WTC11 (cell line): ENCODE measurements at places on chromosomes 13 and 19.

DNA sequence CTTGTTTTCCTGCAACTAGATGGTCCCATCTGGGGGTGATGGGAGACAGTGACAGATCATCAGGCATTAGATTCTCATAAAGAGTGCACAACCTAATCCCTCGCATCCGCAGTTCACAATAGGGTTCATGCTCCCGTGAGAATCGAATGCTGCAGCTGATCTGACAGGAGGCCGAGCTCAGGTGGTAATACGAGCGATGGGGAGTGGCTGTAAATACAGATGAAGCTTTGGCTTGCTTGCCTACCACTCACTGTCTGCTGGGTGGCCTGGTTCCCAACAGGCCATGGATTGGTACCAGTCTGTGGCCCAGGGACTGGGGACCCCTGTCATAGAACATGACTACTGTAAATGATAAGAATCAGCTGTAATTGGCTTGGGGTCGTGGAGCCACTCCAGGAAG is 28.0 kb downstream of the WDR88 start:
- DNase-seq = no peak

DNA sequence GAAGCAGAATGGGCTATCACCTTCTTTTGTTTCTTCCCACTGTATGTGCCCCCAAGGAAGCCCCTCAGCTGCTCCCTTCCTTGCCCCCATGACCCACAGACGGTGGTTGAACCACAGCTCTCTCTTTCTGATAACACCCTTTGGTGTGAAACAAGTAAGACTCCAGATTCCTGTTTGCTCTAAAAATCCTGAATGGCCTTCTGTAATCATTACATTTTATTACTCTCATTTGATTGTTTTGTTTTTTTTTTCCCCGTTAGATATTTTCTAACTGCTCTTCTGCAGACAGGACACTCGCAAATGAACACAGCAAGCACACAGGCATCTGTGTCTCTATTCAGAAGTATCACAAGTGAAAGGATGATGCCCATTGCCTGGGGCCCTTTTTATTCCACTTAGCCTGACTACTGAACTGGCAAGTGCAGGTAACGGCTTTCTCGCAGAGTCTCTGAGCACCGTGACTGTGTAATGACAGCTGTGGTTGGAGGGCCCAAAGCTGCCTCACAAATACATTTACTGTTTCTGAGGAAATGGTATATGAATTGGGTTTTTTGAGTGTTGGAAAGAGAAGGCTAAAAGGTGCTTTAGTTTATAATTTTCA is 59.3 kb downstream of the OXGR1 start:
- DNase-seq = no peak

- no peak for DNase-seq
Measured at GRCh38 chr19:16340092-16340491, 15.5 kb downstream of the KLF2 start.

DNA sequence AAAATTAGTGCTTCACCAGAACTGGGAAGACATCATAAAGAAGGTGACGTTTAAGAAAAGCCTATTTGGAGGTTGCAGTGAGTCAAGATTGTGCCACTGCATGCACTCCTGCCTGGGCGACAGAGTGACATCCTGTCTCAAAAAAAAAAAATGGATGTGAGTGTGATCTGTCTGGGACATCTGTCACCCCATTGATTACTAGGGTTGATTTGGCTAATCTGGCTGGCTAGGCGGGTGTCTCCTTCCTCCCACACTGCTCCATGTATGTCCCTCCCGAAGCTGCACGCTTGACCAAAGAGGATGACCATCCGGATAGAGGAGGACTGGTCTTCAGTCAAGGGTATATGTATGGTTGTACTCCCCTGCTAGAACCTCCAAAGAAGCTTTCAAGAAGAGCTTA is 2.6 kb downstream of the GTF2F2 start:
- DNase-seq = no peak
